ENCODE measurements at places on chromosomes 5 and 9. TPM values are rescaled to one million over a fixed set of nuclear protein-coding genes. Genes with fewer than 3 reads are reported as not detected.

SCAI gene
- 14.1 TPM for total RNA-seq

BARHL1 gene
- not detected for total RNA-seq

SOX30 gene
- 0.16 TPM for total RNA-seq

ACOT12 gene
- not detected for total RNA-seq

C5orf58 gene
- not detected for total RNA-seq

NR2F1-AS1 gene
- not detected for total RNA-seq

CCDC180 gene
- total RNA-seq, result 5.9 TPM

TIGD6 gene
- 1.2 TPM for total RNA-seq

PCDHGA6 gene
- 0.57 TPM for total RNA-seq

CDH6 gene
- not detected for total RNA-seq

ZFR gene
- 50.8 TPM for total RNA-seq

Measured in T-helper 2 cell treated with Interferon-gamma antibody and Interleukin-4, amounts not matched to agents 100 ng/mL and 5 ng/mL, for 36 hours (primary cell).